ENCODE measurements at places on chromosomes 12 and 14.

DNA sequence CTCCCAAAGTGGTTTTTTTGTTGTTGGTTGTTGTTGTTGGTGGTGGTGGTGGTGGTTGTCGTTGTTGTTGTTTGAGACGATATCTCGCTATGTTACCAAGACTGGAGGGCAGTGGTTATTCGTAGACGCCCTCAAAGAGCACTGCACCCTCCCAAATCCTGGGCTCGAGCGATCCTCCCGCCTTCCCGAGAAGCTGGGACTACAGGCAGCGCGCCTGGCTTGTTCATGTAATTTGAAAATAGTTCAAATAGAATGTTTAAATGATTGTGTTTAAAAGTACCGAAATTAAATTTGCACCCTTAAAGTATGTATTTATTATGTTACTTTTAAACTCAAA, 439 bp upstream of the ANAPC5 start:
- no peak for DNase-seq

- DNase-seq = no peak
Observed at GRCh38 chr14:24277071-24277470, 5.7 kb upstream of the RABGGTA start.

DNA sequence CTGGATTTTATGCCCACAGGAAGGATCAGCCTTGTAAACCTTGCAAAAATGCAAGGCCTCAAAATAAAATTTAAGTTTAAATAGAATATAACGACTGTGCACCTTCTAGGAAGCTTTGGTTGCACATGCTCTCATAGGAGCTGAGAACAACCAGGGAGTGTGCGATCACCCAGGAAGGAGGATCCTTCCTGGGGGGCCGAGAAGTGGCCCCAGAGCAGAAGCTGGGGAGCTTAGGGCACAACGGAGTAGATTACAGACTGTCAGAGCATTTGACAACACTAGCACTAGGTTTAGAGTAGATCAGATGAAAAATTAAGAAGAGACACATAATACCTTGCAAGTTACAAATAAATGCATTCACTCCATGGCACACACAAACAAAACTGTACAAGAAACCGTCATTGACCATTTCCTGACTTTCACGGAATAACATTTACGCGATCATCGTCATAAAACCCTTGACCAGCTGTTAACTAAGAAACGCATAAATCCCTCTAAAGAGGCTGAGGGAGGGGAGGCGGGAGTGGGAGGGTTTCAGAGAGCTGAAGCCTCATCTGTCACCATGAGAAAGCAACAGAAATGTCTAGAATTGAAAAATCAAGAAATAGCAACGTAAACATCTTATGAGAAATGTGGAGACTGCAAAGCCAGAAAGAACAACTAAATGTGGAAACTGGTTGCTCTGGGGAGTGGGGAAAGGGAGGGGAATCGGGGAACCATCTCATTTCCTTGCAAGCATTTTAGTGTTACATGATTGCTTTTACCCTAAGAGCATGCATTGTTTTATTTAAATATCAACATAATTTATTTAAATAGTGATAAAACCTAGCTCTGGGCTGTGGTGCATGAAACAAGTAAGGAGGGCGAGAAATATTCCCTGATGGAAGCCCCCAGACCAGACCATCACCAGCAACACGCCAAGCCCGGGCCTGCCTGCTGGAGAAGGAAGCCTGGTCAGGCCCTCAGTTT, 13.1 kb upstream of the CCDC85C start:
- DNase-seq = no peak

DNA sequence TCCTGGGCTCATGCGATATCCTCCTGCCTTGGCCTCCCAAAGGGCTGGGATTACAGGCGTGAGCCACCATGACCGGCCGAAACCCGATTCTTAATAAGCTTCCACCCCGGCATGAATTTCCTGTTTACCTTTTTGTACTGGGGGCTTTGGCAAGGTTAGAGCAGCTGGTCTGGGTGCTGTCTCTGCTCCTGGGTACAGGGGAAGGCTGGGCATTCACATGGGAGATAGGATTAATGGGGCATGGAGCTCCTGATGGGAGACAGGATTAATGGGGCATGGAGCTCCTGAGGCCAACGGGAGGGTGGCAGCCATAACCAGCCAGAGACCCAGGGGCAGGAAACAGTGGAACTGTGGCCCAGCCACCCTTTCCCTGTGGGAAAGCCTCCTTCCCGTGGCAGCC, 69.5 kb upstream of the DICER1 start:
- no peak for DNase-seq

GRCh38 chr12:51017452-51017851, 8.7 kb downstream of the SLC11A2 start:
- no peak for DNase-seq

DNA sequence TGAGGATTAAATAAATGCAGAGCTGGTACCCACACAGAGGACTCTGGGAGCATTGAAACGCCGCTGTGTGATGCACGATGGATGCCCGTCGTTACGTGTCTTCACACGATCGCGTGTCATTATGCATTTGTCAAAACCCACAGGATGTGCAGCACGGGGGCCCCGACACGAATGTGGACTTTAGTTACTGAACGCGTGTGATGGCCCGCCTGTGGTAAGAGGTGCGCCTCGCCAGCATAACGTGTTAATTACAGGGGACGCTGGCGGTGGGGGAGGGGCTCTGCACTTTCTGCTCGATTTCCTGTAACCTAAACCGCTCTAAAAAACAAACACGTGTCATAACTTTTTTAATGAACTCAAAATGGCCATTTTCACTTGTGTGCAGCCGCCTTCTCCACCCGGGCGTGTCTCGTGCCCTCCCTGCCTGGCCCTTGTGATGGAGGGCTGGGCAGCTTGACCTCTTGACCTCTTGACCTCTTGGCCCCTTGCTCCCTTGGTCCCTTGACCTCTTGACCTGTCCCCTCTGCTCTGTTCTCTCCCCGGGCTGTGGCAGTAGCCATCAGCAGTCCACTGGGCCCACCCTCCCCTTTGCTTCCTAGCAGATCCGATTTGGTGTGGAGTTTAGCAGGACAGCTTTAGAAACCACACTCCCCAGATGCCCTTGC, 33.7 kb upstream of the GALNT9 start:
- no peak for DNase-seq

DNA sequence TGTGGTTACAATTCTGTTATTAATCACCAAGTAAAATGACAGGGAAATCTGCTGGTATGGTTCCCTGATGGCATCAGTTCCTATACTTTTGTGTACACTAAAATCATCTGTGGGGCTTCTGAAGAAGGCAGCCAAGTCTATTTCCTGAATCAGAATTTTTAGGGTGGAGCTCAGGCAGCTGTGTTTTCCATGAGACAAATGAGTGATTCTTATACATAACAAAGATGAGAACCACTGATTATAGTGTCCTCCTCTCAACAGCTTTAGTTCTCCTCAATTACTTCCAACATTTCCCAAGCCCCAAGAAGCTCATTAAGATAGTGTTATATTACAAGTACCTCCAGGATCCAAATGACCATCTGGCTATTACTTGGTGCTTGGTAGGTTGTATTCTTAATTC, 64.5 kb upstream of the USP44 start:
- no peak for DNase-seq

DNA sequence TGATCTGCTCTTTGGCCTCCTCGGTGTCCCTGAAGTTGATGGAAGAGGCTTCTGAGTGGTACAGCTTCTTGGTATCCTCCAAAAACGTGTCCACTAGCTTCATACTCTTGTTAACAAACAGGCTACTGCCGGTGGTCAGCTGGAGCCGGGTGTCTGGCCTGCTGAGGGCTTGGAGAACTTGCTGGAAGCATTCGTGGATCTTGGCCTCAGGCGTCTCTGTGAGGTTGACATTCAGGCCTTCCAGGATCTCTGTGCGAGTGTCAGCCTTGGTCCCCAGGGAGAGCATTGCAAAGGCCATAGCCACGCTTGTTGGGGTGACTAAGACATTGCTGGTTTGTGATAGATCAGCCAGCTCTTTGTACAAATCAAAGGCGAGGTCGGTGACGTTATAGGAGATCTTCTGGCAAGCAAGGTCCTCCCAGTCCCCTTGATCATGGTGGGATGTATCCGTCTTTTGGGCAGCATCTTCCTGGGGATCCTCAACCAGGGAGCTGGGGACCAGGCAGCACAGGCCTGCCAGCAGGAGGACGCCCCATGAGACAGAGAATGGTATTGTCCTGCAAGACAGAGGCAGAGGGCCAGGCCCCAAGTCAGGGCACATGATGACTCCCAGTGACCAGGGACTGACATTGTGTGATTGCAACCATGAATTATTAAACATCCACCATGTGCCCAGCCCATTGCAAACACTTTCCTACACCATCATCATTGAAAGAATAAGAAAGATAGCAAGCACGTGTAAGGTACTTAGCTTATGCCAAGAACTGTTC, 22.1 kb downstream of the SERPINA1 start:
- DNase-seq = no peak
